ENCODE measurements at places on chromosomes 6 and 20. TPM values are rescaled to one million over a fixed set of nuclear protein-coding genes. Genes with fewer than 3 reads are reported as not detected.

CST2 gene
- not detected for total RNA-seq

DBNDD2 gene
- 339 TPM for total RNA-seq

ZNF341 gene
- 2.4 TPM for total RNA-seq

PSMA7 gene
- 240 TPM for total RNA-seq

MAK gene
- total RNA-seq = 0.07 TPM

FBXO5 gene
- 2.4 TPM for total RNA-seq

BMP6 gene
- 2.7 TPM for total RNA-seq

CCM2L gene
- 9.2 TPM for total RNA-seq

TINAG gene
- total RNA-seq = 0.15 TPM

GRCh38 chr6:145063091-145063490 is 672.2 kb downstream of the EPM2A start:
- no peak for DNase-seq

DNA sequence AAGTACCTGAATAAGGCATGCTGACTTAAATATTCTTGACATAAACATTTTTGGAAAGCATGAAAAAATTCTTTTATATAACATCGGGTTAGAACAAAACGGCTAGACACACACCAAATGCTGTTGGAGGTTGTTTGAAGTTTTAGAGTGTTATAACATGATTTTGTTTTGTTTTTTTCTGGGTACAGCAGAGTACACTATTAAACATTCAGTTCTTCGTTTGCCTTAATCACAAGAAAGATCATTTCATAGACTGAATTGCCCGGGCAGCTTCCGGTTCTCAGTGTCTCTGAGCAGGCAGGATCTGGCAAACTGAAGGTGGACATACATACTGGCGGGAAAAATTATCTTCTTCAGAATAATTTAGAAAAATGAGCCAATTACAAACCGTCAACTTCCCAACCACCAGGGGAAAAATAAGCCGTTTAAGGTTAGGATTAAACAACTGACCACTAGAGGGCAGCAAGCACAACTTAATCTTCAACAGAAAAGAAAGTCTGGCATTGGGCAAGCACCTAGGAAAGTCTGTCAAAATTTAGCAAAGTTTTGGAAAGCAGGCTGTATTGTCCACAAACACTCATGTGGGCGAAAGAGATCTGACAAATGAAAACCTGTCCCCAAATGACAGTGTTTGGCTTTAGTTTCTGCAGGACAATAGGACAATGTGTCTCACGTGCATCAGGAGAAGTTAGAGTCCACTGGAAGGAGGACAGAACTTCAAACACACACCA is 15.0 kb downstream of the ZNF217 start:
- DNase-seq = no peak

DNA sequence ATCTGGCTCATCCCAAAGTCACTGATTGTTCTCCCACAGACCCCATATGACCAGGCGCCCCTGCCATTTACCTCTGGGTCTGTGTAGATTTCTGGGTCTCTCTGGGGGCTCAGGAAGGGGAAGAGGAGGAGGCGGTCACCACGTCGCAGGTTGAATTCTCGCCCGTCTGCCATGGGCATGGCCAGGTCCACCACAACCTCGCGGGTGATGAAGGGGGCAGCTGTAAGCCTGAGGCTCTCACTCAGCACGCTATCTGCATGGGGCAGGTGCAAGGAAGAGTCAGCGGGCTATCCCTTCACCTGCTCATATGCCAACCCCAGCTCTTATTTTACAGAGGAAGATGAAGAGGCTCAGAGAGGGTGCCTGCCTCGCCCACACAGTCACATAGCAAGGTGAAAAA is 30.5 kb upstream of the KCNB1 start:
- no peak for DNase-seq

- DNase-seq = no peak
These were observed 185.6 kb downstream of the GJA10 start for GRCh38 chr6:90079560-90080490.

DNA sequence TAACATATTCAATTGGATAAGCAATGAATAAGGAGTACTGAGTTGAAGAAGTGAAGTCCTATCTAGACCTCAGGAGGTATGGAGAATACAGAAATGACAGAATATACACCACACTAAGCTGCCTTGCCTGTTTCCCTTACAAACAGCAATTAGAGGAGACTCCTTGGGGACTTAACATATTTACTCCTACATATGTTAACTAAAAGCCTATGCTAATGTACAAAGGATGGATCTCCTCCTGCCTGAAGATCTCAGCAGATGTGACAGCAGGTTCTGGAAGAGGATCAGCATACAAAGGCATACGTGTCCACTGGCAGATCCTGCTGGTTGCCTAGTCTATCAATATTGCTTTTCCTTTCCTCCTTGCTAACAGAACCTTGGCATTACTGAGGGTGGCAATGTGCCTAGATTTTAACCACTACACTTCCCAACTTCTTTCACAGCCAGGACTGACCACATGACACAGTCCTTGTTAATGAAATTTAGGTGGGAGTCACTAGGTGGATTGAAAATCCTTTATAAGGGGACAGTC is 29.6 kb downstream of the PRKN start:
- no peak for DNase-seq

DNA sequence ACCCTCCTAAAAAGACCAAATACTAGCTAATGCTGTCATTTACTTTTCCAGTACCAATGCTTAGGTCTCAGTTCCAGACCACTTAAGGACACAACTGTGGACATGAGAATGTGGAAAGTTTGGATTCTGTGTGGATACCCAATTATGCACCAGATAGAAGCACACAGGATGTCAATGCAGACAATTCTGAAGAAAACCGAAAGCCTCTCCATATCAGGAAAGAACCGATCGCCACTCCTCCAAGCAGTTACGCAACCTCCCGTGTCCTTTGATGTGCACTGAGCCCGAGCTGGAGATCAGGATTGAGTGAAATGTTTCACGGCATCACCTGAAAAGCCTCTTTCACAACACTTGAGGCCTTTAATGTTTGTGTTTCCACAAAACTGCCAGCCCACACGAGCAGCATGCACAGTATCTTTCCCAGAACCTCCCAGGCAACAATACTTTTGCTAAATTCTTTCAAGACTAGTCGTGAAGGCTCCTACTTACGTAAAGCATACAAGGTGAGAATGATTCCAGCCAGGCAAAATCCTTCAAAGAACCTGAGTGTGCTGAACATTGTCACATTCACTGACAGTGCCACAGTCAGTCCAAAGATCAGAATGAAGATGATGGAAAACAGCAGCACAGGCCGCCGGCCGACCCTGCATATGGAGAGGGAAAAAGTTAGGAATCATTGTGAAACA is 47.0 kb downstream of the SLC22A23 start:
- no peak for DNase-seq

- no peak for DNase-seq
These were observed 74.3 kb downstream of the RALGAPA2 start for GRCh38 chr20:20637998-20638725.

- DNase-seq = no peak
These were observed 91.3 kb downstream of the RPP40 start for GRCh38 chr6:4912559-4912958.

DNA sequence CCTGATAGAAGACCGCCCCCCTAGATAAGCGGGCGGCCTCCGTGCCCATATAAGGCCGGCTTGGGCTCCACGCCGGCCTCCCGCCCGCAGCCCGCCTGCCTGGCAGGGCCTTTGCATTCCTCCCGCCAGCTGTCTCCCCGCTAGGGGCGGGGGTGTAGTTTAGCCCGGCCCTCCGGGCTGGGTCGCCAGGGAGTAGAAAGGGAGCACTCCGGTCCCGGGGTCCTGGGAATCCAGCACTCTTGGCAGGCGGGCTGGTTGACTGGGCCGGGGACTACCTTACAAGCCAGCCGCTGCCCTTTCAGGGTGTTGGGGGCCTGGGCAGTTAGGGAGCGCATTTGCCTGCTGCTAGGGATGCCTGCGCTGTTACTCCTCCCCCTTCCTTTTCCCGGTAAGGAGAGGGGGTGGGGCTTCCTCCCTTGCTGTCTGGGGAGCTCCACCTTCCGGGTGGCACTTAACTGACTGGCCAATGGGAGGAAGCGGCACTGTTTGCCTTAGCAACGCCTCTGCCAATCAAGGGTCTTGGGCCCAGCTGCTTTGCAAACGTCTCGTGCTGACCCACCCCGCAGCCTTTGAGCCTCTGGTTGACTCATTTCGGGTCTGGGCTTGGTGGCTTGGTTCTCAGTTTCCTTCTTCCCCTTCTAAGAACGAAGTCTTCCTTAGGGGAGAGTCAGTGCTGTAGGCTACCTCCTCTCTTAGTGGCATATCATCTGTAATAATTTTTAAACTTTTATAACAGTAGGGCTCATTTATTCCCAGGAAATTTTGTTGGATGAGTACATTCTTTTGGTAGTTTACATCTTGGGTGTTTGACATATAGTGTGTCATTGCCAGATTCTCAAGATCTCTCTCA is 3.4 kb downstream of the SRF start:
- peak; percentile 94 for DNase-seq

- DNase-seq = no peak
These were observed 53.0 kb downstream of the LINC00237 start for GRCh38 chr20:21053002-21053762.

- no peak for DNase-seq
These were observed 38.5 kb downstream of the PLCG1 start for GRCh38 chr20:41175727-41176330.

DNA sequence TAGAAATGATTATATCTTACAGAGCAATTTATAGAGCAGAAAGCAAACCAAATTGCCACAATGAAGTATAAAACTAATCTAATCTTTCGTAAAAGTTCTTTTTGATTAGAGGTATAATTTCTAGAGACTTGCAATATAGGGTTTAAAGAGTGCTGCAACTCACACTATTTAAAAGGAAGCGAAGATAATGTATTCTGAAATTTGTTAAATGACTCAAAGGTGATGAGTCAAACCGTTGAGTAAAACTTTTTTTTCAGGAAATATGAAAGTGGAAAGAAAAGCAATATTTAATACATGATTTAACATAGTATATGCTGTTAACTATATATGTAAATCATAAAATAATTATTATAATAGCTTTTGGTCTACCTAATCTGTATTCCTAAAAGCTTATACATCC is 133.6 kb downstream of the SYNE1 start:
- no peak for DNase-seq

- no peak for DNase-seq
These were observed 1276.8 kb upstream of the ADGRB3 start for GRCh38 chr6:67358241-67358640.

DNA sequence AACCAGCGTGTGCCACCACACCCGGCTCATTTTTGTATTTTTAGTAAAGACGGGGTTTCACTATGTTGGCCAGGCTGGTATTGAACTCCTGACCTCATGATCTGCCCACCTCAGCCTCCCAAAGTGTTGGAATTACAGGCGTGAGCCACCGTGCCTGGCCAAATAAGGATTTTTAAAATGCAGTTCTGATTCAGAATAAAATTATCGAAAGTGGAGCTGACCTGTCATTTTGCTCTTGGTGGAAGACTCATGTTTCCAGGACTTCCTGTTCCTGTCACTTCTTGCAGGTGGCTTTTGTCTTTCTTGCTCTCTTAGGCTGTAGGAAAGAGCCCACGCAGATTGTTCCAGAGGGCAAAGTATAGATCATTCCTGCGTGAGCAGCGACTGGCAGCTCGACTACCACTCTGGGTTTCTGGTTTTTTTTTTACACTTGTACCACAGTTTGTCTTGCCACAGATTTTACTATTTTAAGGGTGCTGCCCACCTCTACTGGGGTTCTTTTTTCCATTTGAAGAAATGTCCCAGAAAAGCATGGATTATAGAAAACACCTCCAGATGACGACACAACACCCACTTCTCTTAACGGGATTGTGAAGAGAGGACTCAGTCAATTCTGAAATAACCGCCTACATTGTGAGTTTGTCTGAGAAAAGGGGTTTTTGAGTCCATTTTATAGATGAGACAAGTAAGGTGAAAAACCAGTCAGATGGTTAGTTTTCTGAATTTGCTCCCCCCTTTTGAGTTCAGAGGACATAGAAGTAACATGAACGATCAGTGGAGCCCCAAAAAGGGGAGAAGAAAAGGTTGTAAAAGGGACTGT is 7.5 kb downstream of the JARID2 start:
- DNase-seq = no peak

GRCh38 chr6:10896691-10897090 is 9.8 kb downstream of the SYCP2L start:
- DNase-seq = no peak

GRCh38 chr20:40686893-40687292 is 2.1 kb downstream of the MAFB start:
- no peak for DNase-seq

DNA sequence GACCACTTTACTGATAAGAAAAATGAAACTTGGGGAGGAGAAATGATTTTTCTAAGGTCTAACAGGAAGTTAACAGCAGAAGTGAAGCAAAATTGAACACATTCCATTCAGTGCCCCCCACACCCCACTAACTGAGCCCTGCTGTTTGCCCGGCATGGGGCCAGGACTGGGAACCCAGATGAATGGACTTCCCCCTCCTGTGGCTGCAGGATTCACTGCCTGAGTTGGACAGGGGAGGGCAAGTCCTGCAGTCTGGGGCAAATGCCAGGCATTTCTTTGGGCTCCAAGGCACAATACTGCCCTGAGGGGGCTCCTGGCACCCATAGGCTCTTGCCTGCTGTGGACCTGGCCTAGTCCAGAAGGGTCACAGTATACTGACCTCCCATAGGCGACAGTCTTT is 28.3 kb downstream of the FYN start:
- DNase-seq = no peak

GRCh38 chr6:128599036-128599435 is 78.6 kb upstream of the PTPRK start:
- no peak for DNase-seq

GRCh38 chr6:82988930-82989351 is 76.7 kb downstream of the UBE3D start:
- DNase-seq = no peak

DNA sequence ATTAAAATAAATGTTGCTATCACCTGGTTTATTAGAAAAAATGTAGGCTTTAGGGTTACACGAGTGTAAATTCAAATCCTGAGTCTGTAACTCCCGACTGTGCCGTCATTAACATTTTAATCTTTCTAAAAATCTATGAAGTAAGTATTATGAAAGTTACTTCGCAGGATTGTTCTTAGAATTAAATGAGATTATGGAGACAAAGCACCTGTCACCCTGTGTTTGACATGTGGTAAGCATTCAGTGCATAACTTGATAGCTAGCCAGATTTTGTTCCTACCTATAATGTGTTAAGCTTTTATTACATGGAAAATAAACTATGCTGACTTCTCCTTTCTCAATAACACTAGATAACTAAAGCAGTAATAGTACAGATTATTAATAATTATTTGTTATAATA is 429.7 kb upstream of the MMS22L start:
- no peak for DNase-seq

DNA sequence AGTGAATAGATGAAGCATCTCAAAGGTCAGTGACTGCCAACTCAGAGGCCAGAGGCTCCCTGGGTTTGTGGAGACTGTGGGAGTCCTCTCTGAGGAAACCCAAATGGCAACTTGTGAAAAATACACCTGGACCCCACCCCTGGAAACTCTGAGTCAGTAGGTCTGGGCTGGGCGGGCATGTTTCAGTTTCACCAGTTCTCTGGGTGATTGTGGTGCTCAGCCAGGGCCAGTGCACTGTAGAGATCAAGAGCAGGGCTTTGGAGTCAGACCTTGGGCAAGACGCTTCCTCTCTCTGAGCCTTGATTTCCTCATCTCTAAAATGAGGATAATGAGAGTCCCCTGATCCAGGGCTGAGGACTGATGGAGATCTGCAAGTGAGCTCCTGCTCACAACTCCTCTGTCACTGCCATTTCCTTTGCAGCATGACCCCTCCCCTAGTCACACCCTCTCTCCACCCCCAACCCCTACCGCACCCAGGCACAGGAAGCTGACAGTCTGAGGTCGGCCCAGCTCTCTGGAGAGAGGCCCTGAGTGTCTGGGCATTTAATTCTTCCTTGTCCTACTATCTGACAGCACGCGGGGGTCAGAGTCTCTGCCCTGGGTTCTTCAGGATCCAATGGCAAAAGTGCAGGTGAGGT is 5.1 kb downstream of the DEF6 start:
- peak; percentile 49 for DNase-seq

Data from left ventricle myocardium superior (tissue), 1 donor.